Progenitor cell of endocrine pancreas (in vitro differentiated cells): ENCODE measurements at places on chromosomes 7 and 10. TPM values are rescaled to one million over a fixed set of nuclear protein-coding genes. Genes with fewer than 3 reads are reported as not detected.
A peak's percentile ranks its signal among the peaks of the same experiment; 100 is the strongest.

GRCh38 chr7:33061282-33061937 lies 1.2 kb downstream of the NT5C3A start:
- peaks cover 18% of the 10 kb centered on the region for H3K4me1 ChIP-seq
- peak overlapping the region; percentile 97 for H3K27ac ChIP-seq
- H3K27me3 ChIP-seq, result no peaks in the 10 kb centered on the region

DNA sequence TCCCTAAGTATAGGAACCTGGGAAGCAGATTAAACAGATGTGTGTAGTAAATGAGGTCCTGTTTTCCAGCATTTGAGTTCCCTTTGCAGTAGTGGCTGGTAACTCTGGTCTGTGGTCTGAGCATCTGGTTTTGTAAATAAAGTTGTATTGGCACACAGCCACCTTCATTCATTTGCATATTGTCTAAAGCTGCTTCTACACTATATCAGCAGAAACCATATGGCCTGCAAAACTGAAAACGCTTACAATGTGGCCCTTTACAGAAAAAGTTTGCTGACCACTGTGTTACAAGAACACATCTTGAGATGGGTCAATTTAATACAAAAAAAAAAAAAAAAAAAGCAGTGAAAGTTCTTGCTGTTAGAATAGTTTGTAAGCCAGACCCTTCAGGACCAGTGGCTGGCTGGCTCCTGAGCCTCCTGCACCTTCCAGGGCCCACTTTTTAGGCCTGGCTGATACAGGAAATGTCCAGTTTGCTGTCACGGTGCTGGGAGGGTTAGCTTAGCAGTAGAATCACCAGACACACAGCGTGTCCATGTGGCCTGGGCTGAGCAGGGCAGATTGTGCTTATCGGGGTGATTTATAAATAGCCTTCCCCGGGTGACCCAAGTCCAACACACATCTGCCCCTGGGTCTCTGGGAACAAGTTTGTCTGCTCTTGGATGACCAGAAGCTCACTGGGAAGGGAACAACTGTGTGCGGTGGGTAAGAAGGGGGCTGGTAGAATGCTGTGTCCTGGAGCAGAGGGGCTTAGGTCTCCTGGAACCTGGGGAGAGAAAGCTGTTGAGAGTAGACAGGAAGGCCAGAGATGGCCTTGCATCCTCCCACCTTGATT lies 1.4 kb downstream of the C10orf71 start:
- DNase-seq, result no peak
- no peak overlapping the region for H3K4me3 ChIP-seq
- H3K36me3 ChIP-seq, result no peaks in the 10 kb centered on the region
- peaks cover 30% of the 10 kb centered on the region for H3K27me3 ChIP-seq
- no peak overlapping the region for H3K27ac ChIP-seq

GRCh38 chr10:2047679-2048078 lies 310.4 kb upstream of the ADARB2 start:
- H3K4me3 ChIP-seq, result no peak overlapping the region
- DNase-seq, result no peak
- H3K27ac ChIP-seq, result no peak overlapping the region
- peaks cover 3% of the 10 kb centered on the region for H3K4me1 ChIP-seq
- no peaks in the 10 kb centered on the region for H3K27me3 ChIP-seq
- no peaks in the 10 kb centered on the region for H3K36me3 ChIP-seq

GRCh38 chr7:76193466-76193865 lies 8.2 kb upstream of the SRRM3 start:
- H3K27me3 ChIP-seq, result peaks cover 11% of the 10 kb centered on the region
- no peak overlapping the region for H3K27ac ChIP-seq
- no peak overlapping the region for H3K4me3 ChIP-seq
- H3K36me3 ChIP-seq, result no peaks in the 10 kb centered on the region
- no peaks in the 10 kb centered on the region for H3K4me1 ChIP-seq

- H3K27ac ChIP-seq, result no peak overlapping the region
- no peaks in the 10 kb centered on the region for H3K36me3 ChIP-seq
- peaks cover 7% of the 10 kb centered on the region for H3K4me1 ChIP-seq
- H3K27me3 ChIP-seq, result peaks cover 1% of the 10 kb centered on the region
- no peak overlapping the region for H3K4me3 ChIP-seq
Observed at GRCh38 chr7:74063223-74063641, 20.4 kb upstream of the LIMK1 start.

The KNDC1 gene
- 11.0 and 14.2 TPM in 2 replicates for total RNA-seq

GRCh38 chr7:43769281-43769680 lies 10.8 kb downstream of the BLVRA start:
- no peak overlapping the region for H3K4me3 ChIP-seq
- H3K27ac ChIP-seq, result no peak overlapping the region
- peaks cover 16% of the 10 kb centered on the region for H3K4me1 ChIP-seq
- H3K27me3 ChIP-seq, result no peaks in the 10 kb centered on the region

- H3K4me3 ChIP-seq, result no peak overlapping the region
- H3K27ac ChIP-seq, result no peak overlapping the region
- no peak for DNase-seq
- H3K4me1 ChIP-seq, result peaks cover 8% of the 10 kb centered on the region
- H3K36me3 ChIP-seq, result no peaks in the 10 kb centered on the region
Observed at GRCh38 chr10:78700413-78700812, 368.4 kb upstream of the ZMIZ1 start.

DNA sequence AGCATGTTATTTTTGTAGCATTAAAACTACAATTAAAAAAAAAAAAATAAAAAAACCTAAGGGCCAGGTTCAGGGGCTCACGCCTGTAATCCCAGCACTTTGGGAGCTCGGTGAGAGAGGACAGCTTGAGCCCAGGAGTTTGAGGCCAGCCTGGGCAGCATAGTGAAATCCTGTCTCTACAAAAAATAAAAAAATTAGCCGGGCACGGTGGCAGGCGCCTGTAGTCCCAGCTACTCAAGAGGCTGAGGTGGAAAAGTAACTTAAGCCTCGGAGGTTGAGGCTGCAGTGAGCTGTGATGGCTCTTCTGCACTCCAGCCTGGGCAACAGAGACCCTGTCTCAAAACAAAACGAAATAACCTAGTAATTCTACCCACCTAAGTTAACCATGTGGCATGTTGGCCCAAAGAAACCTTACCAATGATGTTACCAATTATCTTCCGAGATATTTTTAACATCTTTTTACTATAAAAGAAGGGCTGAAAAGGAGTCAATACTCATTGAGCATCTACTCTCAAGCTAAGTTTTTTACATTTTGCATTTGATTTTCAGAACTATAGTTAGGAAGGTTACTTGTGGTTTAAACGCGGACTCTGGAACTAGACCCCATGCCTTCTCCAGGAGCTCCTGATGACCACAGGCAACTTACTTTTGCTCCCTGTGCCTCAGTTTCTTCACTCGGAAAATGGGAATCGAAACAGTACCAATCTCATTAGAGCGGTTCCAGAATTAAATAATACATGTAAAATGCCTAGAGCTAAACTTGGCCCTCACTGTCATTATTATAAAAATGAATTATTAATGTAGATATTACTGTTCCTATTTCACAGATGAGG lies 1.4 kb downstream of the ITGB1 start:
- peak overlapping the region; percentile 93 for H3K27ac ChIP-seq
- peak overlapping the region; percentile 81 for H3K4me3 ChIP-seq
- DNase-seq, result no peak
- H3K4me1 ChIP-seq, result peaks cover 66% of the 10 kb centered on the region

The NEUROD6 gene
- total RNA-seq, result not detected in 2 replicates

GRCh38 chr10:28236591-28236990 lies 66.3 kb downstream of the MPP7 start:
- DNase-seq, result no peak
- H3K36me3 ChIP-seq, result peaks cover 12% of the 10 kb centered on the region
- no peak overlapping the region for H3K4me3 ChIP-seq
- H3K27ac ChIP-seq, result no peak overlapping the region

The OR6V1 gene
- total RNA-seq, result not detected in 2 replicates

GRCh38 chr7:117217106-117218035 lies 105.5 kb downstream of the WNT2 start:
- no peak overlapping the region for H3K27ac ChIP-seq
- H3K4me1 ChIP-seq, result peaks cover 9% of the 10 kb centered on the region
- peaks cover 5% of the 10 kb centered on the region for H3K36me3 ChIP-seq
- peaks cover 7% of the 10 kb centered on the region for H3K27me3 ChIP-seq
- DNase-seq, result no peak
- no peak overlapping the region for H3K4me3 ChIP-seq

The PNPLA8 gene
- total RNA-seq, result 17.1 TPM in 2 replicates

DNA sequence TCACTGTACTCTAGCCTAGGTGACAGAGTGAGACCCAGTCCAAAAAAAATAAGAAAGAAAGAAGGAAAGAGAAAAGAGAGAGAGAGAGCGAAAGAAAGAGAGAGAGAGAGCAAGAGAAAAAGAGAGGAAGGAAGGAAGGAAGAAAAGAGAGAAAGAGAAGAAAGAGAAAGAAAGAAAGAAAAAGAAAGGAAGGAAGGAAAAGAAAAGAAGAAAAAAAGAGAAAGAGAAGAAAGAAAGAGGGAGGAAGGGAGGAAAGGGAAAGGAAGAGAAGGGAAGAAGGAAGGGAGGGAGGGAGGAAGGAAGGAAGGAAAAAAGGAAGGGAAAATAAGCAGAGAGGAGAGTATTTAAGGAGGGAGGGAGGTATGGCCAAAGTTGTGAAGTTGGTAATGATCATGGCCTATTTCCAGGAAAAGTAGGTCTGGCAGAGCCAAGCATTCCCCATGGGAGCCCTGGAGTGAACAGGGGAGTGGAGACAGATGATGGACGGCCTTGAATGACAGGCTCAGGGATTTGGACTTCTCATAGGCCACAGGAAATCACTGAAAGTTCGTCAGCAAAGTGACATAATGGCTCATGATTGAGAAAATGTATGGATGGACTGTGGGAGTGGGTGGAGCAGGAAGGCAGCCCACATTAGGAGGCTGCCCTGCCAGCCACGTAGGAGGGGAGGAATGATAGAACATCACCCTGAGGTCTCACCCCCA lies 44.8 kb upstream of the CUX1 start:
- no peak overlapping the region for H3K4me3 ChIP-seq
- H3K4me1 ChIP-seq, result no peaks in the 10 kb centered on the region
- no peak for DNase-seq

- H3K4me3 ChIP-seq, result no peak overlapping the region
- no peak overlapping the region for H3K27ac ChIP-seq
- peaks cover 22% of the 10 kb centered on the region for H3K4me1 ChIP-seq
- DNase-seq, result no peak
- H3K36me3 ChIP-seq, result no peaks in the 10 kb centered on the region
Observed at GRCh38 chr7:8507566-8507965, 74.2 kb downstream of the NXPH1 start.

GRCh38 chr7:137325927-137326326 lies 17.6 kb downstream of the PTN start:
- DNase-seq, result no peak
- H3K4me1 ChIP-seq, result peaks cover 2% of the 10 kb centered on the region
- H3K36me3 ChIP-seq, result no peaks in the 10 kb centered on the region
- no peak overlapping the region for H3K27ac ChIP-seq
- H3K27me3 ChIP-seq, result peaks cover 4% of the 10 kb centered on the region

DNA sequence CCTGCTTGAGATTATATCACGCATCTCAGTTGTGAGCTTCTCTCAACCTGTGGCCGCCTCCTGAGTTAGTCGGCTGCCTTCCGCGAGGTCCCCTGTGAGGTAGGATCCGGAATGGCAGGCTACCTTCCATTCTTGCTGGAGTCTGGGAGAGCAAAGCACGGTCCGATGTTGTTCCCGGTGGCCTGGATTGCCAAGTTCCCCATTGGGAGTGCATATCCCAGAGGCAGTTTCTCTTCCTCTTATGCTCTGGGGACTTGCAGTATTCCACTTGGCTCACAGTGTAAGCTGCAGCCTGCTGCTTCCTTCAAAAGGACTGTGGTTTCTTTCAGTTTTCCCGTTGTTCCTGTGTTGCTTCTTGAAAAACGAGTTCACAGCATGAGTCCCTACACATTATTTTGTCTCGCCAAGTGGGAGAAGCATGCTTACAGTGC lies 225.4 kb upstream of the ZWINT start:
- H3K4me3 ChIP-seq, result no peak overlapping the region
- peaks cover 10% of the 10 kb centered on the region for H3K4me1 ChIP-seq
- H3K27me3 ChIP-seq, result no peaks in the 10 kb centered on the region
- no peaks in the 10 kb centered on the region for H3K36me3 ChIP-seq

DNA sequence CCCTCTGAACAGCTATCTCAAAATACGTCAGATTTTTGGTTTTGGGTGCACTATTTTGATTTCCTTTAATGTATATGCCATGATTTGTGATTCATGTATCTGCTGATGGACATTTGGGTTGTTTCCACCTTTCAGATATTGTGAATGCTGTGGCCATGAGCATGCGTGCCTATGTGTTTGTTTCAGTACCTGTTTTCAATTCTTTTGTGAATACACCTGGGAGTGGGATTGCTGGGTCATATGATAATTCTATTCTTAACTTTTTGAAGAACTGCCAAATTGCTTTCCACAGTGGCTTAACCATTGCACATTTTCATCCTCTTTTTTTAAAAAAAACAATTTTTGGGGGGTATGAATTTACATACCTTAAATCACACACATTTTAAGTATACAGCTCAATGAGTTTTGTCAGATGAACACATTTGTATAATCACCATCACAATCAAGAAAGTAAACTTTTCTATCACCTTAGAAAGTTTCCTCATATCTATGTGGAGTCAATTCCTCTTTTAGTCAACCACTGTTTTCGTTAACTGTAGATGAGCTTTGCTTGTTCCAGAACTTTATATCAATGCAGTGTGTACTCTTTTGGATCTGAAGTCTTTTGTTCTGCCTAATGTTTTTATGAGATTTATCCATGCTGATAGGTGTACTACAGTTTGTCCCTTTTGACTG lies 36.9 kb downstream of the CYP26A1 start:
- no peak overlapping the region for H3K27ac ChIP-seq
- H3K27me3 ChIP-seq, result peaks cover 12% of the 10 kb centered on the region
- no peaks in the 10 kb centered on the region for H3K36me3 ChIP-seq
- no peak overlapping the region for H3K4me3 ChIP-seq

GRCh38 chr7:25805027-25805687 lies 346.8 kb upstream of the NFE2L3 start:
- no peak overlapping the region for H3K4me3 ChIP-seq
- H3K36me3 ChIP-seq, result no peaks in the 10 kb centered on the region
- H3K27me3 ChIP-seq, result peaks cover 24% of the 10 kb centered on the region
- H3K27ac ChIP-seq, result no peak overlapping the region
- no peaks in the 10 kb centered on the region for H3K4me1 ChIP-seq
- DNase-seq, result no peak

The HNRNPF gene
- total RNA-seq, result 211 and 221 TPM in 2 replicates

The PLOD3 gene
- total RNA-seq, result 89.8 and 94.4 TPM in 2 replicates

The PHKG1 gene
- total RNA-seq, result 0.27 and 1.2 TPM in 2 replicates

The BRI3 gene
- 124 and 125 TPM in 2 replicates for total RNA-seq

DNA sequence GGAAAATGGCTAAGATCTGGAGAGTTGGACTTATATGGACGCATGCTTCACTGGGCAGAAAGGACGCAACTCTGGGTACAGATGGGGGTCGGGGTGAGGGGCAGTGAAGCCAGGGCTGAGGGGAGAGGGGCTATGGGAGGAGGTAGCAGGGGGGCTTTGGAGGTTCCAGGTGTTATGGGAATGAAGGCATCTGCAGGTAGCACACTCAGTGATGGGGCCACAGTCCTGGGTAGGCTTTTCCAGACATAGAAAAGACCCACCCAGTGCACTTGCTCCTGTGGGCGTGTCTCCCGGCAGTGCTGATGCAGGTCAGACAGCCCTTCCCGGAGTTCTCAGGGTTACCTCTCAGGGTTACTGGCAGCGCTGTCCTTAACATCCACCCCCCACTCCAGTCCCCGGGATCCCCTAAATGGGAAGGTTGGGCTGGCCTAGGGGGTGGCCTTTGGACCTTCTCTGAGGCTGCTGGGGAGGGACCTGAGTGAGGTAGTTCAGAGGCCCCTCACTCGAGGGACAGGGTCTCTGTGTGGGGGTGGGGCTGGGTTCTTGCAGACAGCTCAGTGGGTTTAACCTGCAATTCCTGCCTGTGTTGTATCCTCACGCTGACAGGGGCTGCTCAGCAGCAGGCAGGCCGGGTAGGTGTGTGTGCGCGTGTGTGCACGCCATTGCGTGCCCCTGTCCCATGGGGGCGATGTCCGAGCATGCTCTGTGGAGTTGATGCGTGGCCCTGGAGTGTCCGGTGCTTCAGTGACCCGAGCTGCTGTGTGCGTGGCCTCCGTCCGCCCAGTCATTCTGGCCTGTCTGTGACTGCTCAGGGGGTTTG lies 6.2 kb downstream of the ZYX start:
- H3K27ac ChIP-seq, result no peak overlapping the region
- peaks cover 12% of the 10 kb centered on the region for H3K36me3 ChIP-seq
- no peaks in the 10 kb centered on the region for H3K27me3 ChIP-seq
- H3K4me1 ChIP-seq, result peaks cover 6% of the 10 kb centered on the region
- DNase-seq, result no peak
- no peak overlapping the region for H3K4me3 ChIP-seq
